Ureter (tissue), 1 donor: ENCODE measurements at places on chromosomes 5 and 9. TPM values are rescaled to one million over a fixed set of nuclear protein-coding genes. Genes with fewer than 3 reads are reported as not detected.

The EGFL7 gene
- 109 TPM for total RNA-seq

- no peak for DNase-seq
These were observed 114.2 kb upstream of the CACNA1B start for GRCh38 chr9:137763271-137763955.

The GFI1B gene
- total RNA-seq: not detected

GRCh38 chr5:56108246-56108645 lies 113.5 kb upstream of the IL6ST start:
- no peak for DNase-seq

The DNAI1 gene
- total RNA-seq: not detected

- no peak for DNase-seq
These were observed 118.7 kb downstream of the TENT4A start for GRCh38 chr5:6831678-6832671.

DNA sequence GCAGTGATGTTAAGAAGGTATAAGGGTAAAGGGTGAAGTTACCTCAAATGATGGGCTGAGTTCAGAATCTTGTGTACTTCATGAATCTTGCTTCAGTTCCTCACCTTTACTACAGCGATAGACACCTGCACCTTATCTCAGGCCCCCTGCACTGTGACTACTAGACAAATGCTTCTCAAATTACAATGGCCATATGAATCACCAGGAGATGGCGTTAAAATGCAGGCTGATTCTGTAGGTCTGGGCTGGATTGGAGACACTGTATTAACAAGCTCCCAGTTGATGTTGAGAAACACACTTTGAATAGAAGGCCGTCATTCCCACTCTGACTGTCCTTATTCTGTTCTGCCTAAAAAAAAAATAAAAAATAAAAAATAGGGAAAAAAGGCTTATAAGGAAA lies 29.8 kb downstream of the TARS1 start:
- no peak for DNase-seq

- no peak for DNase-seq
These were observed 22.5 kb downstream of the CCDC152 start for GRCh38 chr5:42779083-42779482.

The KCTD16 gene
- 0.18 TPM for total RNA-seq

DNA sequence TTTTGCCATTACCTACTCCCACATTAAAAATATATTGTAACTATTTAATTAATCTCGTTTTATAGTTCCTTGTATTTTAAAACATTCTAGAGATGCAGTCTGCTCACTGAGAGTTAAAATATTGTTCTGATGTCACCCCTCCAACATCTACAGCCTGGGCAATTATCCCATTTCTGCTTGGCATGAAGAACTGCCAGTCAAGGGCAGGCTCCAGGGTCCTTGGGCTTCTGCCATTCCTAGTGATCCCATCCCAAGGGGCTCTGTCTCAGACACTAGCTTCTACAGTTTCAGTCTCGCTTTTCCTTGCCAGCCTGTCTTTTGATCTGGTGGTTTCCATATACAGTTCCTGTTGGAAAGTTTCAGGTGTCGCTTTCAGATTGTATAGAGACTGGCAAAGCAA lies 287.2 kb downstream of the TMEM232 start:
- DNase-seq: no peak

- no peak for DNase-seq
These were observed 4.2 kb downstream of the DHX29 start for GRCh38 chr5:55303238-55303690.

GRCh38 chr5:8752595-8752994 lies 793.3 kb downstream of the SEMA5A start:
- no peak for DNase-seq

- DNase-seq: no peak
These were observed 10.5 kb downstream of the PSD2 start for GRCh38 chr5:139806111-139806510.

The CDC25C gene
- total RNA-seq: not detected

GRCh38 chr5:54844905-54845566 lies 140.4 kb downstream of the ESM1 start:
- DNase-seq: no peak

- DNase-seq: no peak
These were observed 163.8 kb downstream of the CDH10 start for GRCh38 chr5:24480952-24481351.

The PCDHB3 gene
- 1.1 TPM for total RNA-seq

DNA sequence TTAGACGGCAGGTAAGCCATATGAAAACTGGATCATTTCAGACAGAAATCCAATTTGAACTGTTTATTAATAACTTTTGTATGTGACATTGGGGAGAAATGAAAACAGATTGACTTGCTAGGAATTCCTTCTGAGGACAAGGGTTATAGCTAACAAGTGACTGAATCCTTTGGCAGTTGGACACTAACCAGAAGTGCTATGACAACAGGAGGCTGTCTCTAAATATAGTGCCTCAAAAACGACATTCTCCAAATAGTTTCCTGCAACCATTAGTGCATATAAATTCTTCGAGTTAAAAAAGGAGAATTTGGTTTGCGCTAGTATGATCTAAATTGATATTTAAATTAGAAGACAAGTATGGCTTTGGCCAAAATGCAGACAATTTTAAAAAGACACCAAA lies 338.6 kb downstream of the PTPRD start:
- DNase-seq: no peak

The RMI1 gene
- total RNA-seq: 12.1 TPM

The ORM1 gene
- total RNA-seq: 3.3 TPM

DNA sequence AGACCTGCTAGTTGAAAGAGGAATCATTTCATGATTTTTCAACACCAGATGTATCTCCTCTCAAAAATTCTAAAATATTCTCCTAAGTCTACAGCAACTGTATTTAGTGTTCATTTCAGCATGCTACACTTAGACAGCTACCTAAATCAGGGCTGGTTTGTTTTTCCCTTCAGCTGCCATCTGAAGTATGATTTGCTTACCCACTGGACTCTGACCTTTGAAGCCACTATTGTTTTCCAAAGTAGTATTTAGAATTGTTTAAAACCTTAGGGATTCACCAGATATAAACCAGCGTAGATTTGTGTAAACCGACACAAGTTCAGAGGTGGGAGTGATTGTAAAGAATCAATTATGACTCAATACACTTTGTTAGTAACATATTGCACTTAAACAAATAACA lies 193.1 kb downstream of the ADAMTS6 start:
- DNase-seq: no peak

The ELOVL7 gene
- 16.7 TPM for total RNA-seq

DNA sequence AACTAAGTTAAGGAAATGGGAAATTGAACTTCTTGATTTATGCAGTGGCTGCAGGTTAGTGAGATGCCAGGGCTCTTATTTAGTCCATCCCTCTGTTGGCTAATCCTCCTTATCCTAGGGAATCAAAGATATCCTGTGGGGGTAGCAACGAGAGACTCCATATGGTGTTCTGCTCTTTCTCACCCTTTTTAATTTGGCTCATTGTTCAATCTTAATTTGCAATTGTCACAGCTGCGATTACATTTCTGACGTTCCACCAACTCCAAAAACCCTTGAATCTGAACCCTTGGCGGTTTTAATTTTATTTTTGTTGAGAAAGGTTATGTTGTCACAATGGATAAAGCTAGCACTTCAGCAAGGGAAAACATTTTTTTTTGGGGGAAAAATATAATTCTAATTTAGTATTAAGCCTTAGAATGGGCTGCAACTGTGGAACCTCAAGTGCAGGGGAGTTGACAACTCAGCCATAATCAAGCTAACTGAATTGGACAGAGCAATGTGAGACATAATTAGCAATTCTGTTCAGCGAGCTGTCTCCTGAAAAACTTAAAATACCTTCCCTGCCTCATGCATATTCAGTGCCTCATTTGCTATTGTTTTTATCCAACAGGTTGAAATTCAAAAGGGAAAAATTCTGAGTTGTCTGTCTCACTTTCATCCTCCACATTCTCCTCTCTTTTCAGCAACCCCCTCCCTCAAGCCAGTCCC lies 91.3 kb downstream of the MAT2B start:
- DNase-seq: no peak

The C5orf46 gene
- not detected for total RNA-seq

The SLC36A3 gene
- not detected for total RNA-seq

The CBY3 gene
- not detected for total RNA-seq

The TYRP1 gene
- total RNA-seq: not detected

The PTPN3 gene
- total RNA-seq: 36.4 TPM

DNA sequence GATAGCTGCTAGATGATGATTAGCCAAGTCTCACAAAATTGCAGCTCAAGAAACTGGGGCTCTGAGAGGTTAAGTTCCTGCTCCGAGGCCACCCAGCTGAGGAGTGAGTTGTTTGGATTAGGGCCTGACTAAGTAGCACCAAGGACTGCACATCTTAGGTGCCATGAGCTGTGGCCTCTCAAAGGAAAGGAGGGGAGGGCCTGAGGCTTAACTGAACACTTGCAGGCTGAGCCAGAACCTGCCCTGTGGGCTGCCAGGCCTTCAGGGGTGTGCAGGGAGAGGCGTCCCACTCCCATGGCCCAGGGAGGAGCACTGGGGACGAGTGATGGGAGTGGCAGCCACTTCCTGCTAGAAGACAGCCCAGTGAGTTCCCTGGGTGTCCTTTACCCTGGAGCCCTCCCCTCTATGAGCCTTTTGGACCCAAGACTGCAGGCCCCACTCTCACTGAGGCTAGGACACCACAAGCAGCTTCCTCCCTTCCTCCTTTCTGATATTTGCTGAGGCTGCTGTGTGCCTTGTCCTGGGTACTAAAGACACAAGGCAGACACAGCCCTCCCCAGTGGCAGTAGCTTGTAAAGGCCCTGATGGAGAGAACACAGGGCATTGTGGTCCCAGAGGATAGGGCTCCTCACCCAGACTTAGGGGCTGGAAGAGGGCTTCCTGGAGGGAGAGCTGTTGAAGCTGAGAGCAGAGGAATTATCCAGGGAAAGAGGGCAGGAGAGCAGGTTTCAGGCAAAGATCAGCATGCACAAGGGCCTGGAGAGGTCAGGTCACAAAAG lies 22.1 kb downstream of the LMX1B start:
- no peak for DNase-seq

DNA sequence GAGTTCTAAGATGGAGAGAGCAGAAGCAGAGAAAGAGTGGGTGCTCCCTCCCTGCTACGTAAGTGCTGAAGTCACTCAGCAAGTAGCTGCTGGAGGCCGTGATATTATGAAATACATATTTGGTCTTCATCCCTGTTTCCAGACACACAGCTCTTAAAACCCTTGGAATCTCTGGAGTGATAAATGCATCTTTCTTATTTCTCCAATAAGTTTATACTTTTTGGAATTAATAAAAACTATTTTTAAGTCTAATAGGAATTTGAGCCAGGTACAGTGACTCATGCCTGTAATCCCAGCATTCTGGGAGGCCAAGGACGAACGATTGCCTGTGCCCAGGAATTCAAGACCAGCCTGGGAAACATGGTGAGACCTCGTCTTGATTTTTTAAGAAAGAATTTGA lies 60.6 kb downstream of the AUH start:
- DNase-seq: no peak

- peak; percentile 85 for DNase-seq
These were observed 9.0 kb downstream of the PRRC2B start for GRCh38 chr9:131402738-131403492.

The S100Z gene
- total RNA-seq: not detected

GRCh38 chr5:75051217-75051751 lies 1.1 kb downstream of the GCNT4 start:
- no peak for DNase-seq

- no peak for DNase-seq
These were observed 2.3 kb downstream of the DIRAS2 start for GRCh38 chr9:90640361-90640760.

The GABRG2 gene
- not detected for total RNA-seq

The RMRP gene
- total RNA-seq: 3,373 TPM

DNA sequence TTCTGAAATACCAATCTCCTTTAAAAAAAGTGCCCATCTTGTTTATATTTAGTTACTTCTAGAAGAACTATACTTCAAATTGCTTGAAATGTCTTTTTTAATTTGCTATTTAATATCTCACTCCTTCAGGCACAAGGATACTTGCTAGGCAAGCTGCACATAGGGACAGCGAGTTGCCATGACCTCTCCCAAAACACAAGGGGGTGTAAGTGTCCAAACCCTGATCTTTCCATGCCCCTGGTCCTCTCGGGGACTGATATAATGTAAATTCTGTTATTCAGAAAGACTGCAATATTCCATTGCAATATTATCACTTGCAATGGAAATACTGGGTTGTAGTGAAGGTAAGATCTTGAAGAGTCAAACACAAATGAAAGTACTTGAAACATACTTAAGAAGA lies 480.4 kb downstream of the CETN3 start:
- no peak for DNase-seq

DNA sequence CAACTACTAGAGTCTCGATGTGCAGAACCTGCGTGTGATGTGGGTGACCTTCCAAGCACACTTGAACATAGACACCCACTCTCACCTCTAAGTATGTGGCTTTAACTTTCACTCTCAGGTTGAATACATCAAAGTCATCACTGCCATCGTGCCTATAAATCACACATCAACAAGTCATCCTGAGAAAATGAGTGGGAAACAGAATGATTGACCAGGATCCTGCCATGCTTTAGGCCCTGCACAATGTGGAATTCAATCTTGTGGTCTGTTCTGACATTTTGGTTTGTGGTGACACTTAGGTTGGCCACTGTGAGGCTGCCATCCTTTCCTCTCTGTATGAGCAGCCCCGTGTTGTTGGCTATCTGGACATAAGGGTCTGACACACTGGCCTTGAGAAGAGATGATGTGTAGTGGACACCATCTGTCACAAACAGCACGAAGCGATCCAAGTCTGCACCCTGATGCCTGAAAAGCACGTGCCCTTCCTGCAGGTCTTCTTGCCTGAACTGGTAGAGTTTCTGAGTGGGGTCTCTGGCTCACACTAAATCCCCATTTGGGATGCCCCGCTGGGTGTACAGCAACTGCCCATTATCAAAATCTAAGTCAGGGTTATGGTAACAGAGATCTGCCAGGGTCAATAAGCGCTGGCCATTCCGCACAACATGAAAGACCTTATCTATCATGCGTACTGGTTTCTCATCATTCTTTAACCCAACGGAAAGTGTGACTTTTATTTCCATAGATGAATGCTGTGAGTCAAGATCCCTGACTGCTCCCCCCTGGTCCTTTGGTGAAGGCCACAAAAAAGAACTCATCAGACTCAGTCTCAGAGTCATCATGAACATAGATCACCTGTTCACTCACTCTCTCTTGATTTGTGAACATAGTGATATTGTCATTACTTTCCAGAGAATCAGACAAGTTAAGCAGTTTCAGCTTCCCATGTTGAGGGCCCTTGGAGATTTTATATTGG lies 116.6 kb downstream of the ESM1 start:
- DNase-seq: no peak

The HMHB1 gene
- not detected for total RNA-seq

- DNase-seq: no peak
These were observed 71.9 kb downstream of the ARRDC3 start for GRCh38 chr5:91311168-91311696.

- no peak for DNase-seq
These were observed 112.0 kb downstream of the ADAMTS16 start for GRCh38 chr5:5252106-5252505.

The PCDHA12 gene
- 0.89 TPM for total RNA-seq

- DNase-seq: no peak
These were observed 48.1 kb downstream of the PRELID2 start for GRCh38 chr5:145787001-145787400.

The NUTM2F gene
- not detected for total RNA-seq

The SLC6A7 gene
- total RNA-seq: 0.10 TPM
